ENCODE measurements at places on chromosomes 4 and X. TPM values are rescaled to one million over a fixed set of nuclear protein-coding genes. Genes with fewer than 3 reads are reported as not detected.

RASL11B gene
- 2.5 TPM for total RNA-seq

DNA sequence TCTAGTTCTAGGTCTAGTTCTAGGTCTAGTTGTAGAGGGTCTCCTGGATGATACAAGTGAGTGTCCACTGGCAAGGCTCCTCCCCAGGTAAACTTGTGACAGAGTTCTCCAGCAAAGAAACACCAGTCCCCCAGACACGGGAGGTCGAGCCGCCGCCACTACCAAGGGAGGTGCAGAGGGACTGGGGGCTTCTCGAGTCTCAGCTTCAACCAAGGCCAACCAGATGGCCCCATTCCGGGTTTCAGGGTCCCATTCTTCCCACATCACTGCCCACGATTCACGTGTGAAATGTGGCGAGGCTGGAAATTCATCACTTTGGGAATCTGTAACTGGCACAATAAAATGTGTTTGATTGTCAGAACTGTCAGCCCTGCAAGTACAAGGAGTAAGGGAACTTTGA, 37.5 kb downstream of the TKTL1 start:
- DNase-seq = no peak

DNA sequence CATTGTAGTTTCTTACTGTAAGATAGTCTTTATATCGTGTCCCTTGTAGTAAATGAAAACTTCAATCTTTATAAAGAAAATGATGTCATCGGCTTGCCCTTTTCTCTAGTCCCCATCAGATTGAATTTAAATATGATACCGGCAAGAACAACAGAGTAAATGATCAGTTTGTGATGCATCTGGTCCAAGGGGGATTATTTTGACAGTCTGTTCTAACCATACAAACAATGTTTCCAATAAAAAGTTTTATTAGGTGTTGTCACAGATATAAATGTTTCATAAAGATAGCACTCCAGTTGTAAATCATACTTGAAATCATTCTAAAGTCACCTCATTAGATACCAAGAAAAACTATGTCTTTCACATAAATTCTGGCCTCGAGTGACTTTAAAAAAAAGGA, 72.3 kb downstream of the SLC9A6 start:
- no peak for DNase-seq

GPRASP3 gene
- total RNA-seq = 3.6 TPM

- DNase-seq = no peak
Measured at GRCh38 chr4:9952415-9952950, 68.8 kb downstream of the SLC2A9 start.

GRCh38 chr4:136571315-136571714, 961.0 kb downstream of the PCDH18 start:
- no peak for DNase-seq

SSX2B gene
- not detected for total RNA-seq

ASMTL gene
- 21.3 TPM for total RNA-seq

- DNase-seq = no peak
Measured at GRCh38 chr4:83552083-83552482, 16.2 kb downstream of the GPAT3 start.

ERAS gene
- not detected for total RNA-seq

DNA sequence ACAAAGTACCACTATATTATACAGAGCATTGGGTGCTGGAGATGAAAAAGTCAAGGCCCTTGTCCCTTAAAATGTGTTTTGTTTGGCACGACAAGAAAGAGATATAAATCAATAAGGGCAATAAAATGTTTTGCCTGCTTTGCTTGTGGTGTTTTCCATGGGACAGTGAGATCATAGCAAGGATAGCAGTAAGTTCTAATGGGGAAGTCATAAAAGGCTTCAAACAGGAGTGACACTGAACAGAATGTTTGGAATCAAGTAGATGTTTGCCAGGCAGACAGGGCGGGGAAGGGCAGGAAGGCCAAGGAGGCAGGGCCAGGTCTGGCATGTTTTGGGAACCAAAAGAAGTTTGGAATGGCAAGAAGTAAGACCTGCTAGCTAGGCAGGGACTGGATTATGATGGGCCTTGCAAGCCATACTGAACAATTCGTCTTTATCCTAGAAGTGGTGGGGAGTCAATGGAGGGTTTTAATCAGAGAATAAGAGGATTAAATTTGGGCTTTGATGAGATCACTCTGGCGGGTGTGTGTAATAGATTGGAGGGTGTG, 16.4 kb downstream of the FGF2 start:
- DNase-seq = no peak

CTAG1A gene
- total RNA-seq = not detected

MAGEA1 gene
- total RNA-seq = not detected

GRCh38 chr4:98618680-98619079, 39.7 kb downstream of the TSPAN5 start:
- DNase-seq = no peak
